M059J (cell line): ENCODE measurements at places on chromosomes 2 and 18.

GRCh38 chr2:126893606-126894005, 5.1 kb upstream of the TEX51 start:
- no peak for DNase-seq

DNA sequence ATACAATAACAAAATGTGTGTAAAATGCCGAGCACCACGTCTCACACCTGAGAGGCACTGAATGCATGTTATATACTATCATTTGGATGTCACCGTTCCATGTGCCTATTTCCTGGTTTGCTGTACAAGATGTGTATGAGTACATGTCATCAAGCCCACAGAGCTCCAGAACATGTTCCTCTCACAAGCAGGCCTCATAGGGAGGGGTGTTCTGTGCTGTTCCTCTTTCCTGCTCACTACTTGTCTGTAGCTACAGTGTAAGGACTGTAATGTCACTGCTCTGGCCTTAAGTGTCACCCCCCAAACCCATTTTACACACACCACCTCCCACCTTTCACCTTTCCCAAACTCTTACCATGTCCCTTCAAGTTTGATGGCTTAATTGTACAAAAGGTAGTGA, 1.8 kb downstream of the AFF3 start:
- DNase-seq = no peak

DNA sequence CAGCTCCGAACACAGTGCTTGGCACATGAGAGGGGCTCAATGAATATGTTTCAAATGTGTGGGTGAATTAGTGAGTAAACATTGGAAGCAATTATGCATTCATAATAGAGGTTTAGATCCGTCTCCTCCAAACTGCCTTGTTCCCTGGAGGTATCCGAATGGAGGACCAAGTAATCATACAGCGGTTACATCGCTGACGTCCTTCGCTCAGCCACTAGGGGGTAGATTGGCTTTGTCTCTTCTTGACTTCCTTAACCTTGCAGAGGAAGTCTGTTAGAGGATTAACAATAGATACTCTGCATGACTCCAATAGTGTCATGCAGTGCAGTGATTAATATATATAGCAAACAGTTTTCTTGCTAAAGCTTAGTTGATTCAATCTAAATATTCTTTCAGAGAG, 517.0 kb downstream of the PTPRM start:
- peak; percentile 57 for DNase-seq

GRCh38 chr2:207901401-207901800, 123.9 kb downstream of the PLEKHM3 start:
- no peak for DNase-seq

- DNase-seq = no peak
Measured at GRCh38 chr18:60996822-60997221, 336.4 kb upstream of the CDH20 start.

- DNase-seq = no peak
Measured at GRCh38 chr2:113966832-113967231, 76.9 kb downstream of the ACTR3 start.

DNA sequence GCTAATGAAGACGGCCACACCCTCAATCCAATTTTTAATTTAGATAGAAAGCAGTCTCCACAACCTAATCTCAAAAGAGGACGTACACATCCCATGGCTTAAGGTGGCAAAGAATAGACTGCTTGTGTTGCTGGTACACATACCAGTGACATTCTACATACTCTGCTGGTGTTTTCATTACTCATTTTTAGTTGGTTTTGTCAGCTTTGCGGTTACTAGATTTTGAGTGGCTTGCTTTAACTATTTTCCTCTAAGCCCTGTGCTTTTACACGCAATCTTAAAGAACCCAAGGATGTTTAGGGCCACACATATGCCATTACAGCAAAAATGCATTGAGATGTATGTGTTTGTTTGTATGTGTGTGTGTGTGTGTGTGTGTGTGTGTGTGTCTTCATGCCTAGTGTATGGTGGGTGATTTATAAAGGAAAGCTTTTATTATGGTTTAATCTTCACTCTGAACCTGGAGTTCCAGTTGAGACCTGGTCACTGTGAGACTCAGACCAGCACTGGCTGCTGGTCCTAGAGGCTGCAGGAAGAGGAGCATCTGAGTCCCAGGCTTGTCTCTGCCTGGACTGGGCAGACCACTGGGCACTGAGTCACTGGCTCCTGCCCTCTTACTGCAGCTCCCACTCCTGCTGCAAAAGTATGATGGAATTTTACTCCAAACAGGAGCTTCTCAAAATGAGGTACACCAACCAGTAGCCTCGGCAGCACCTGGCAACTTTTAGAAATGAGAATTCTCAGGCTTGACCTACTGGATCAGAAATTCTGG, 415.9 kb downstream of the NBAS start:
- peak; percentile 56 for DNase-seq

DNA sequence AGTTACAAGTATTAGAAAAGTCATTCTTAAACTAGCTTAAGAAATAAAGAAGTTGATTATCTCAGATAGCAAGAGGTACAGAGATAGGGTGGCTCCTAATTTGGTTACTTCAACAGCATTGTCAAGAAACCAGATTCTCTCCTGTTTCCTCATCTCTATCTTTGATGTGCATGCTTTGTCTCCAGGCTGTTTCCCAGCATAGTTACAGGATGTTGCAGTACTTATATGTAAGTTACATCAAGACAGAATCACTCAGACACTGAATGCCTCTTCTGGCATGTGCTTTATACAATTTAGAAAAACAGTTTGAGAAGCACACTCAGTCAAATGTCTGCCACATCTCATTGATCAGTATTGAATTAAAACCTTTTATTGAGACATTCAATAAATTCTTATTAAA, 189.5 kb upstream of the UBE2E3 start:
- DNase-seq = no peak

GRCh38 chr18:42177390-42177789, 222.4 kb downstream of the PIK3C3 start:
- DNase-seq = no peak

DNA sequence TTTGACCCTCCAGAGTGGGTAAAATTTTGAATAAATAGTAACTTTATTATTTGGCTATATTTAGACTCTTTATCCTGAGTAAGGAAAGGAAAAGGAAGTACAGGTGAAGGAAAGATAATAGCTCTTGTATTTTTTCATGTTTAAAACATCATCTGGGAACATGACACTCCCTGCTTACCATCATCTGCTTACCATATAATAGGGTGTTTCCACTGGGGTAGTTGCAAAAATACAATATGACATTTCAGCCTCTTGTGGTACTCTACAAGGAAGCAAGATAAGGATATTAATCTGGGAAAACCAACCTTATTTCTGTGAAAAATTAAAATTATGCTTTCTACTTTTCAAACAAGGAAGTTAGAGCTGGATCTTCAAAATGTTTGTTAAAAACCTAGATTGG, 9.9 kb downstream of the RELCH start:
- no peak for DNase-seq

GRCh38 chr2:219433666-219434467, 776 bp upstream of the SPEG start:
- DNase-seq = peak; percentile 25

DNA sequence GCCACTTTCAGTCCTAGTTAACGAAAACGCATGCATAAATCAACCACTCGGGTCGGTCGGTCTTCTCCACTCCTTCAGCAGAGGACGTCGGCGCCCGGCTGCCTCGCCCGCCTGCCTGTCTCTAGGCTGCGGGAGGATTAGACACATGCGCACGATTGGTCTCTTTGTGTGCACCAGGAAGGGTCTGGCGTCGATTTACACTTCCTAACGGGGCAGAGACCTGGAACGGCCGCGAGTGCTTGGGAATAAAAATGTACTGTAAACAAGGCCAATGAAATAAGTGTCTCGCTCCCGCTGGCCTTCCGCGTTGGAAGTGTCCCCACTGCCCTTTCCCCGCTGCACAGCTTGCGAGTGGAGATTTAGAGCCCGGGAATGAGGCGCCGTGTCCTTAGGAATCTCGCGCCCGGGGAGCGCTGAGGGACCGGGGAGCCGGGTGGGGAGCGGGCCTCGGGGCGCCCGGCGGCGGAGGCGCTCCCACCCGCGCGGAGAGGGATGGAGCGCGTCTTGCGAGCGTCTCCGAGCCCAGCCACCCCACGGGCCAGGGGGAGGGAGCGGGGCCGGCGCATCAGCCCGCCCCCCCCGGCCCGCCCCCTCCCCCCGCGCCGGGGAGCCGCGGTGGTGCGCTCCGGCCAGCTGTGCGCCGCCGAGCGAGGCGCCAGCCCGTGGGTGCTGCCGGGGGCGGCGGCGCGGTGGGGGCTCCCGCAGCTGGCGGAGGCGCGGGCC, at the start of gene DOK6:
TSS of gene DOK6 (plus strand) at position 636 of the 723 bp plus-strand sequence.
- DNase-seq = peak; percentile 72

GRCh38 chr18:36328916-36329315, 31.4 kb downstream of the FHOD3 start:
- DNase-seq = no peak

- DNase-seq = no peak
Measured at GRCh38 chr2:65035351-65035943, 20.8 kb upstream of the CEP68 start.

GRCh38 chr2:233130024-233130423, 69.9 kb downstream of the INPP5D start:
- DNase-seq = no peak

DNA sequence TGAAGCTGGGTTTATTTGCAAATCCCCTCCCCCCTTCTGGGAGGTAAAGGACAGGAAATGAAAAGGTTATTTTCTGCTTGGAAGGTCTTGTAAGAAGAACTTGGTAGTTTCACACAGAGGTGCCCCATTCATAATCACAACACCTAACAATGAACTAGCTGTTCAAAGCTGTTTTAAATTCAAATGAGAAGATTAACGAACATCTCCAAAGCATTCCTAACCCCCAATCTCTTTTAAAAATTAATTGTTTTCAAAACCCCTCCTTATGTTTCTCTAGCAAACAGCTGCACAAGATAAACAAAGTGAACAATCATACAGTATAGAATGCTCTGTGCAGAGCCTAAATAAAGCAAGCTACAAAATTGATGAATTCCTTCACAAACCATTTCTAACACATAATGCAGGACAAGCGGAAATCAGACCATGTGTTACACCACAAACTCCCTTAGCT, 271.4 kb downstream of the SATB2 start:
- no peak for DNase-seq

DNA sequence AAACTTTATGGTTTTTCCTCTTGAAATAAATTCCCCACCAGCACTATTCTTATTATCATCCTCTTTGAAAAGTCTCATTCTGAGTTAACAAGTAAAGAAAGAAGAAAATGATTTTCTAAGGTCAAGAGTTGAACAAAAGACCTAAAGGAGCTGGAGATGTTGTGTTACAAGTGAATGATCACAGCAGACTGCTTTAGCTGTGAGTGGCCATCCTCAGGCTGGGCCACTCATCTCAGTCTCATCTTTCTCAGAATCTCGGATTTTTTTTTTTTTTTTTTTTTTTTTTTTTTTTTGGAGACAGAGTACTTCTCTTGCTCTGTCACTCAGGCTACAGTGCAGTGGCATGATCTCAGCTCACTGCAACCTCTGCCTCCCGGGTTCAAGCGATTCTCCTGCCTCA, 133.3 kb downstream of the CDH2 start:
- DNase-seq = no peak

- DNase-seq = no peak
Measured at GRCh38 chr2:195995499-195995898, 73.1 kb downstream of the DNAH7 start.

DNA sequence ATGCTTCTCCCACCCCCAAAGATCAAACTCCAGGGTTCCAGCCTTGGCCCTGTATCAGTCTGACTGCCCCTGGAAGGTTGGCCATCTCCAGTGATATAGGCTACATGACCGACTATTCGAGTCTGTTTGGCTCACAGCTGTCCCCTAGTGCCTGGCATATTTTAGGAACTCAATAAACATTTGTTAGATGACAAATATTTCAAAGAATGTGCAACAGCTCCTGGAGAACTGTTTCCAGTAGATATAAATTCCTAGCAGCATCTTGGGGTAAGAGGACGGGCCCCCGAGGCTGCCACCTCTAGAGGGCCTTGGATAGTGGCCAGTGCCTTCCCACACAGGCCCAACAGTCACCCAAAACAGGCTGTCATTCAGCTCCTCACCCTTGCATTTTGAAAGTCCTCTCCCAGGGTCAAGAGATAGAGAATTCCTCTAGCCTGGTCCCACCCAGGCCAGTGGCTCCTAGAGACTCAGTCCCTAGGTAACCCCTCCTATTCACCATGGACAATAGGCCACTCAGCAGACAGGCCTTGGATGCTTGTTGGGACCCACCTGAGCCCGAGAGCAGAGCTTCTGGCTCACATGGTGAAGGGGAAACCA, 45.1 kb upstream of the ATP6V1B1 start:
- peak; percentile 63 for DNase-seq

- no peak for DNase-seq
Measured at GRCh38 chr2:197274349-197274748, 36.2 kb downstream of the ANKRD44 start.

DNA sequence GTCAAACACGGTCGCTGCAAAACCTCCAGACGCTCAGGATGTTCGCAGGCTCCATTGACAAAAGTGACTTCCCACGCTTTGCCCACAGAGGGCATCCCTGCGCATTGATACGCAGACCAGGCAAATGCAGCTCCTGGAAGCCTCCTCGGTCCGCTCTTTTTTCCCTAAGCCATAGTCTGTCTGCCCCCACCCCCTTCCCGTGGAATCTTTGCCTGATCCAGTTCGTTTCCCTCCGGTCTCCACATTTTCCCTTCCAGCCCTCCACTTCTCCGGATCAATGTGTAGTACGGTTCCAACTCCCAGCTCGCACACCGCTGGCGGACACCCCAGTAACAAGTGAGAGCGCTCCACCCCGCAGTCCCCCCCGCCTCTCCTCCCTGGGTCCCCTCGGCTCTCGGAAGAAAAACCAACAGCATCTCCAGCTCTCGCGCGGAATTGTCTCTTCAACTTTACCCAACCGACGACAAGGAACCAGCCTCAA, at the start of gene DCC:
TSS of gene DCC (plus strand) at position 307 of the 481 bp plus-strand sequence. CDS start 591 bp downstream, outside the sequence.
- DNase-seq = peak; percentile 16

DNA sequence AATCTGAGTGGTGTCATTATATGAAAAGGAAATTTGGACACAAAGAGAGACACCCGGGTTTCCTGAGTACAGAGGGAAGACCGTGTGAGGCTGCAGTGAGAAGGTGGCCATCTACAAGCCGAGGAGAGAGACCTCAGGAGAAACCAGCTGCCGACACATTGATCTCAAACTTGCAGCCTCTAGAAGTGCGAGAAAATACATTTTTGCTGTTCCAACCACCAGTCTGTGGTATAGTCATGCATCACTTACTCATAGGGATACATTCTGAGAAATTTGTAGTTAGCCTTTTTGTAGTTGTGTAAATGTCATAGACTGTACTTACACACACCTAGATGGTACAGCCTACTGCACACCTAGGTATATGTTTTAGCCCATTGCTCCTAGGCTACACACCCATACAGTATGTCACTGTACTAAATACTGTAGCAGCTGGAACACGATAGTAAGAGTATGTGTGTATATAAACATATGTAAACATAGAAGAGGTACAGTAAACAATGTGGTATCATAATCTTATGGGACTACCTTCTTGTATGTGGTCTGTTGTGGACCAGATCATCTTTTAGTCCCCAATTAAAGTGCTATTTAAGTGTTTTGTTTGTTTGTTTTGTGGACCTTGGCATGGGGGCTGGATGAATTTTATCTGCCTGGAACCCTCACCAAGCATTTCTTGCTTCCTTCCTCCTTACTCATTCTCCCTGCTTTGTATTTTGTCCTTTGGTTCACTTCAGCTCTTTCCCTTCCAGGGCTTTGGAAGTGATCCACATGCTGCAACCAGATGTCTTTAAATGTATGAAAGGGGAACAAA, 38.3 kb upstream of the SESTD1 start:
- peak; percentile 13 for DNase-seq

GRCh38 chr2:12733846-12734245, 17.1 kb downstream of the TRIB2 start:
- DNase-seq = no peak
